HS-27A (cell line): ENCODE measurements at places on chromosomes 1 and 21.

- no peak for DNase-seq
Measured at GRCh38 chr1:182270731-182271130, 120.9 kb downstream of the GLUL start.

GRCh38 chr1:39328095-39328494, 123.6 kb downstream of the MACF1 start:
- no peak for DNase-seq

GRCh38 chr1:175757381-175758015, 14.1 kb upstream of the TNR start:
- DNase-seq, result no peak

GRCh38 chr1:152112101-152112884, 3.0 kb downstream of the TCHH start:
- DNase-seq, result no peak

GRCh38 chr1:154874465-154874864, 4.4 kb upstream of the KCNN3 start:
- no peak for DNase-seq
